Left renal cortex interstitium (tissue), 4 donors: ENCODE measurements at places on chromosomes 1 and 21. TPM values are rescaled to one million over a fixed set of nuclear protein-coding genes. Genes with fewer than 3 reads are reported as not detected.

Gene HOOK1
- 57.9 TPM for polyA plus RNA-seq

Gene ALG14
- 13.4 TPM for polyA plus RNA-seq

Gene CDK18
- polyA plus RNA-seq: 39.5 TPM

Gene PTPRC
- polyA plus RNA-seq: 6.5 TPM

Gene PDZK1IP1
- 52.3 TPM for polyA plus RNA-seq

Gene FCRL5
- polyA plus RNA-seq: 0.14 TPM

Gene CGN
- 53.4 TPM for polyA plus RNA-seq

Gene SERPINC1
- 0.60 TPM for polyA plus RNA-seq

Gene AVPR1B
- 0.99 TPM for polyA plus RNA-seq

Gene NID1
- polyA plus RNA-seq: 183 TPM

DNA sequence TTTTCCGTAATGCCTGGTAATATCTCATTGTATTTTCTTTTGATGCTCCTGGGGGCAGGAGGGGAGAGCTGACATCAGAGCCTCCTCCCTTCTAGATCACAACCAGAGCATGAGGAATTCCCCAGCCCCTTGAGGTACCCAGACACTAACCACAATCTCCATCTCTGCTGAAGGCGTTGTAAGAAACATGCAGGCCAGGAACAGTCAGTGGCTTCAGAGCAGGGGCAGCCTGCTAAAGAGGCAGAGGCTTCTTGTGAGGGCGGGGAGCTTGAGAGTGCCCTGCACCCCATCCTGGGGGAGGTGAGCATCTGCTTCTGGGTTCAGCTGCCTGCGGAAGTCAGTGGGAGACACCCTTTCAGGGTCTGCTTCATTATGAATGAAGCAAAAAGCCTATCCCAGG is 19.0 kb downstream of the MAPKAPK2 start:
- DNase-seq: no peak

GRCh38 chr1:39159224-39160036 is 45.1 kb upstream of the MACF1 start:
- DNase-seq: no peak

DNA sequence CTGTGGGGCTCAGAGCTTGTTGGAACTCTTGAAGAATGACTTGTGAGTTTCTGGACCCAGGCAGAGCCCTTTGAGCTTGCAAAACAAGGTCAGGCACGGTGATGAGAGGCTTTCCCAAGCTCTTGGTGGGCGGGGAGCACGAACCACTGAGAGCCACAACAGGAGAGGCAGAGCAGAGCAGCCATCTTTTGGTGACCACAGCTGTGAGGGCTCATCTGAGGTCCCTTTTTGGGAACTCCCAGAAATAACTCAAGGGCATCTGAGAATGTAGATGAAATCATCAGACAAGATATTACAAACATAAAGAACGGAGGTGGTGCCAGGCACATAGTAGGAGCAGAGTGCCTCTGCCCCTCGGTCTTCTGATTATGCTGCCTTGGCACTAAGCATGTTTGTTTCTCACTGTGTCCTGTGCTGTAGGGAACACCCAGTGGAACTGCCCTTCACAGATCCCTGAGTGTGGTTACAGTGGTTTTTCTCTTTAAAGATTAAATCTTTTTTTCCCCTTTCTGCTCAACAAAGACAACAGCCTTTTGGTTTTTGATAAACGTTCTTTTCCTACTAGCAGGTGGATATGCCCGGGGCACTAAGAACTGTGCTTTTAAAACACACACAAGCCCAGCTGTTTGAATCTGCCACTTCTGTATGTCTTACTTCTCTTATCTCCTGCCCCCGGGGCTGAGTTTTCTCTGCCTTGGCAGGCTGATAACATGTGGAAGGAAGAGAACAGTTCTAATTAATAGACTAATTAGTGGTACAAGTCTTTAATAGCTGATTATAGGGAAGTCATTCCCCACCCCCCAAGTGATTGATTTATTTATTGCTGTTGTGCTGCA is 37.7 kb downstream of the CD34 start:
- no peak for DNase-seq

DNA sequence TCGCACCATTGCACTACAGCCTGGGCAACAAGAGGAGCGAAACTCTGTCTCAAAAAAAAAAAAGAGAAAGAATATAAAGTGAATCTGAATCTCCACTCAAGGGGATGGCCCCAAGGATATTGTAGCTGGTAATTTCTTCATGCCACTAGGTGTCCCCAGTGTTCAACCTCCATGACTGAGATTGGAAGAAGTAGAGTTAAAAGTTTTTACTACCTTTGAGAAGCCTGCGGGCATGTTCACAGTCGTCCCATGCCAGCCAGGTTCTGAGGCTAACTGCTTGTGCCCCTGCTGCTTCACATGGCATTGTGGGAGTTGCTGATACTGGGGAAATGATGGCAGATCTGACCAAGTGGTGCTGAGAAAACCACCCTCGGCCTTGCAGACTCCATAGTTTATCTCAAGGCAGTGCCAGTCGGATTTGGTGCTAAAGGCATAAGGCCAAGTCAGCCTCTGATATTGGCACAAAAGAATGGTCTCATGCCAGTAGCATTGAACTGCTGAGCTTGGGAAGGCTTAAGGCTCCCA is 10.8 kb upstream of the SHISA4 start:
- peak; percentile 26 for DNase-seq

DNA sequence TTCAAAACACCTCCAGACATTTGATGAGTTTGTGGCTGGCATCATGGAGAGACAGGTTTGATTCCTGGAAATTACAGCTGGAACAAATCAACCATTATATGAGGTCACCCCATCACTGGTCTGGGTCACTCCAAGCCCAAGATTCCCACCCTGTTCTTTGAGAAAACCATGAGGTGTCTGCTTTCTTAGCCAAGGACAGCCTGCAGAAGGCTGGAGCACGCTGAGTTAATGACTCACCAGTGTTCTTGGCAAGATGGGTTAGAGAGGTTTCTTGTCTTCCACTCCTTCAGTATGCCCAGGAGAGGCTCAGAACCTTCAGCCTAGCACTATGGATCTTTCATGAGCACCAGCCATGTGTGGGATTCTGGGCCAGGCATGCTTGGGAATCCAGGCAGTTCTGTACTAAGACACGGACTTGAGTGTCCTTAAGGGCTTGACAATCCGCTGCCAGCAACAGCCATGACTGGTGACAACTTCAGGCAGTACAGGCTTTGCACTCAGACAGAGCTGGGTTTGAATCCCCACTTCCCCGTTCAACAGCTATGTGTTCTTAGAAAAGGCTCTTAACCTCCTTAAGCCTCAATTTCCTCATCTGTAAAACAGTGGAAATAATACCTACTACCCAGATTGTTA is 43.9 kb downstream of the GRHL3 start:
- DNase-seq: no peak

GRCh38 chr1:246164764-246165163 is 342.3 kb downstream of the SMYD3 start:
- DNase-seq: no peak

- DNase-seq: no peak
These were observed 141.4 kb downstream of the SYF2 start for GRCh38 chr1:25090707-25091422.

- DNase-seq: no peak
These were observed 12.0 kb upstream of the MAGOH start for GRCh38 chr1:53250325-53250724.

GRCh38 chr1:94863919-94864318 is 43.8 kb downstream of the SLC44A3 start:
- DNase-seq: no peak

DNA sequence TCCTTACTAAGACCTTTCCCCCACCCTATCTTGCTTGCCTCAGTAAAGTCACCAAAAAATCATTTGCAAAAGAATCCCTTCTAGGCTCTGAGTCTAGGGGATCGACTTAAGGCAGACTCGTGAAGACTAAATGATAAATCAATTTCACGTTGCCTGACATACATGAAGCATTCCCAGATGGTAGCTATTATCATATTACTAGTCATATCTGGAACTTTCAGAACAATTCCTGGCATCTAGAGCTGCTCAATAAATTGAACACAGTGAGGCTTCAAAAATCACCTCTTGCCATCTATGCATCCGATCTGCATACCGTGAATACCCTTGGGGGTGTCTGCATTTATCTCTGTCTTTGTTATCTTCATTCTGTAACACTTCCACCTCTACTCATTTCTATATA is 49.6 kb upstream of the DAB1 start:
- no peak for DNase-seq

GRCh38 chr21:27320868-27321267 is 354.0 kb upstream of the ADAMTS5 start:
- DNase-seq: no peak

DNA sequence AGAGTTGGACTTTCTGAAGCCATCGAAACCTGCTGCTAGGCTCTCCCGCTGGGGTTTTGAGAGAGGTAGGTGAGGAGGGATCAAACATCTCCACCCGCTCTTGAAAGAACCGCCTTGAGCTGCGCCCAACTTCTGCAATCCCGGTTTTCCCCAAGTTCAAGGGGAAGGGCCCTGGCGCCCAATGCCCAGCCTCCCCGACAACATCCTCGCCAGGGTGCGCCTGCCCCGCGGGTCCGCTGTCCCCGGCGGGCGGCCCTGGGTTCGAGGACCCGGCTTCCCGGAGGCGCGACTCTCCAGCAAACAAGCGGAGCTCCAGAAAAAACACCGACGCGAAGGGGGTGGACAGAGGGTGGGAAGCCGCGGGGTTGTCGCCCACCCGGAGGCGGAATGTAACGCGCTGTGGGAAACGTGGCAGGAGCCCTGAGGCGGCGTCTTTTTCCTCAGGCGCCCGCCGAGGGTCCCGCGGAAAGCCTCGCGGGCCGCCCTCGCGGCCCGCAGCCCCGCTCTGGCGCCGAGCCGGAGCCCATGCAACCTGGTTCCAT is 607 bp downstream of the BTG3 start:
- no peak for DNase-seq

GRCh38 chr1:53896635-53897229 is 2.7 kb downstream of the DIO1 start:
- DNase-seq: no peak

- no peak for DNase-seq
These were observed 10.2 kb downstream of the MACF1 start for GRCh38 chr1:39214714-39214997.

- no peak for DNase-seq
These were observed 130.5 kb downstream of the BACH1 start for GRCh38 chr21:29429218-29429617.

GRCh38 chr21:36627242-36627641 is 71.7 kb upstream of the SIM2 start:
- DNase-seq: no peak

DNA sequence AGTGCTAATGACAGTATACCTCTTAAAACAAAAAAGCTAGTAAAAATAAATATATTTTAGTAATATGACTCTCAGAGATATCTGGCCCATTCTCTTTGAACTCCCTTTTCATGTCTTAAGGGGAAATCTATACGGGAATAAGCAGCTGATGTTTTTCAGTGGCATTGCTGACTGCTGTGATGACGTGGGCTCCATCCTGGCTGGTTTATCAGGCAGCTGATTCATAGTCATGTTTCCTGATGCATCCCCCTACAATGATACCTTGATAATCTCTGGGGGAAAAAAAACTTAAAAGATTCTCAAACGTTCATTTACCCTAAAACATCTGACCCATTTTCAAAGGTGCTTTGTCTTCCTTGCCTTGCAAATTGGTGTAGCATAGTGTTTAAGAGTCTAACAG is 53.8 kb downstream of the ABCA4 start:
- DNase-seq: no peak

GRCh38 chr1:187336441-187337168 is 507.9 kb downstream of the PLA2G4A start:
- no peak for DNase-seq

DNA sequence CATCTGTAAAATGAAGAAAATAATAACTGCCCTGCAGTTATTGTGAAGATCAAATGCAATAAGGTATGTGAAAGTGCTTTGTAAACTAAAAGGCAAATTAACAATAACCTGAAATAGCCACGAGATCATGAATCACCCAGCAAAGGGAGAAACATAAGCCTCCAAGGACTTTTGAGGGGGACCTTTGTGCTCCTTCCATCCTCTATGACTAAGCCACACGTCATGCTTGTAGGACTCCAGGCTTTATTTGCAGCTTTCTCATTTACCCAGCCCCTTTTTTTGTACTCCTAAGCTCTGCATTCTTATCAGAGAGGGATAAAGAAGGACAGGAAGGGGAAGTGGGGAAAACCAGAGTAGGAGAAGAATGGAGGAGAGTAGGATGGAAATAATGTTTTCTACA is 115.1 kb downstream of the PROX1 start:
- no peak for DNase-seq

- DNase-seq: no peak
These were observed 752.1 kb downstream of the NCAM2 start for GRCh38 chr21:21750124-21750825.

- DNase-seq: no peak
These were observed 63.0 kb upstream of the BACH1 start for GRCh38 chr21:29235714-29236197.

DNA sequence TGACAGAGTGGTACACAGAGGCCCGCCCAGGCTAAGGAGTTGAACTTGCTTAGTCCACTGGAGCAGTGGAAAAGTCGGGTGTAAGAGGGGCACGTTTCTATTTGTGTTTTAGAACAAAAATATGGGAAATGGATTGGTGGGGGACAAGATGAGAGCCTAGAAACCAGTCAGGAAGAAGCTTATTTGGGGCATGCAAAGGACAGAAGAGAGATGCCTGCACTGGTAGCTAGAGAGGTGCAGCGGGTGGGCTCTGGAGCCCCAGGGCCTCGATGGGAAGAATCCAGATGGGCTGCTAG is 1.2 kb upstream of the LIN9 start:
- no peak for DNase-seq
